Stimulated activated CD4-positive, alpha-beta T cell treated with anti-CD3 and anti-CD28 coated beads, Interleukin-1b, Interleukin-23, amount 100 ng/mL, for 24 hours (primary cell): ENCODE measurements at places on chromosomes 5 and 9.

GRCh38 chr5:172834415-172835289 is 601 bp downstream of the ERGIC1 start:
- no peak for DNase-seq

GRCh38 chr5:74673011-74673790 is 11.8 kb upstream of the HEXB start:
- DNase-seq = no peak

- DNase-seq = no peak
Observed at GRCh38 chr9:36213387-36213786, 22.7 kb downstream of the CLTA start.

DNA sequence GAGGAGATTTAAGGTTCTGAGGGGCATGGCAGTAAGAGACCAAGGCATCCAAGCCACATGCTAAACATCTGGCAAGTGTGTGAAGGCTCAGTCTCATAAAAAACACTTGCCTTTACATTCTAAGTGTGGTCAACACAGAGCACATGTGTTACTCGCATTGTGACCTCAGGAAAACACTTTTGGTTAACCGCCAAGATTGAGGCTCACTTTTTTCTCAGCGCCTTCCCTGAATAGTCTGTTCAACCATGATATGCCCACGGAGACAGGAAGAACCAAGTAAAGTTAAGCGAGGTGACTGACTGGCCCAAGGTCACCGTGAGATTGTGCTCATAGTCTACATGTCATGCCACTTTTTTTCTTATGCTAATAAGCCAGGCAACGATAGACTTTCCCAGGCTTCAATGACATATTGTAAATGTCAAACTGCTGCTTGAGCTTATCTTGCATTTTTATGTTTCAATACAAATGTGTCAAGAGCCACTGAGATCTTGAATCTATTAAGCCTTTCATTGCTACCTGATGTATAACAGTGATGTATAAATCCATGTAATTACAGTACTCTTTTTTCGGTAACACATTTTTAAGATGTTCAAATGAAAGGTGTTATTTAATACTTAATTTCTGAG is 21.1 kb upstream of the IL9 start:
- no peak for DNase-seq

DNA sequence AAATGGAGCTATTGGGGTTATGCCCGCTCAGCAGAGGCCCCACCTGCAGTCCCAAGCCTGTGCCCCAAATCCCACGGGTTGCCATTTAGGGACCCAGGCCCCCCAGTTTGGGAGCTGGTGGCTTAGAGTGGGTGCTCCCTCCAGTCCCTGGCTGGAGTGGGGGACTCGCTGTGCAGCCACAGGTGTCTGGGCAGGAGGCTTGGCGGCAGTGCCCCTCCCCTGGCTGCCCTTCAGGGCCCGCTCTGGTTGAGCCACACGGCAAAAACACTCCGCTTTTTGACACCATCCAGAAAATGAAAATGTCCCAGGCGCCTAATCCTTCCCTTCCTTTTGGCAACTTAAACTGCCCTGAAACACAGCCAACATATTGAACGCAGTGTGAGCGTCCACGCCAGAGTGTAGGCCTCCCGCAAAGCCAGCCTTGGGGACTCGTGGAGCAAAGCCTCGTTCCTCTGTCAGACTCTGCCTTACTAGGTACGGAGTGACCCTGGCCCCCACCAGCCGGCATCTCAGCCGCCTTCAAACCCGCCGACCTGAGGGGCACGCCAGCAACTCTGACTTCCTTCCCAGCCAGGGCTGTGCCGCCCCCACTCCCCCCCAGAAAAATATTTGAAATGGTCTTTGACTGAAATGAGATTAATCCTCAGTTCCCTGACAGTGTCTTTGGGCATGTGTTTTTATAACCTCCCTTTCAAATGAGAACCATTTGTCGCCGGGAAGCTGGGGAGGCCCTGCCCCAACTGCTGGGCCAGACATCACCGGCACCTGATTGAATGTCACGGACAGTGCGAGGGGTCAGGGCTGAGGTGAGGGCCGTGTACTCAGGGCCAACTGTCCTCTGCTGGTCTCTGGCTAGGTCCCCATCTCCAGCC is 98.5 kb upstream of the LMX1B start:
- DNase-seq = no peak

- DNase-seq = no peak
Observed at GRCh38 chr9:24045150-24045549, 219.1 kb upstream of the ELAVL2 start.

GRCh38 chr5:107698286-107698685 is 27.5 kb upstream of the EFNA5 start:
- DNase-seq = no peak

DNA sequence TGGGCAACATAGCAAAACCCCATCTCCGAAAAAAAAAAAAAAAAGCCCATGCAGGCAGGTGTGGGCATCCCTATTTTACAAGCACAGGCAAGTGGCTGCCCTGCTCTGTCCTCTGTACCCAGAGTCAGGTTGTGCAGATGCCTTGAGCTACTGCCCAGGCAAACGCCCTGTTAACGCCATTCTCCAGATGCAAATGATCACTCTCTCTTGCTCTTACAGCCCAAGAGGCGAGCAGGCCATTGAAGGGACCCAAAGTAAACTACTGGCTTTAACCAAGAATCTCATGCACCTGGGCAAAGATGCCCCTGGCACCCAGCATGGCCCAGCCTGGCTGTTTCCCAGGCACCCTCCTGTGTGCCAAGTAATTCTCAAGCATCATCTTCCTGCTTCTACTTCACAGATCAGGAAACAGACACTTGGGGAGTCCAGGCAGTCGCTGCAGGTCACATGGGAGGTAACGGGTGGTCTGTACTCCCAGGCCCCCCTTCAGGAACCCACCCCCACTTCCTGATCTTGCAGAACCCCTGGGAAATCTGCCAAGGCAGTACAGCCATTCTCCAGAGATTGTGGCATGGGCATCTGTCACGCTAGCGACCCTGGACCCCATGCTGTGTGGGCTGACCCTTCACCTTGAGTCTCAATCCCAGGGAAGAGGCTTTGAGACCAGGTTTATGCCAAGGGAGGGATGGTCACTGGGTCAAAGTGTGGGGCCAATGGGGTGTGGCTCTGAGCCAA is 14.2 kb downstream of the EEIG1 start:
- no peak for DNase-seq

- no peak for DNase-seq
Observed at GRCh38 chr5:171579976-171580411, 160.5 kb downstream of the FGF18 start.

DNA sequence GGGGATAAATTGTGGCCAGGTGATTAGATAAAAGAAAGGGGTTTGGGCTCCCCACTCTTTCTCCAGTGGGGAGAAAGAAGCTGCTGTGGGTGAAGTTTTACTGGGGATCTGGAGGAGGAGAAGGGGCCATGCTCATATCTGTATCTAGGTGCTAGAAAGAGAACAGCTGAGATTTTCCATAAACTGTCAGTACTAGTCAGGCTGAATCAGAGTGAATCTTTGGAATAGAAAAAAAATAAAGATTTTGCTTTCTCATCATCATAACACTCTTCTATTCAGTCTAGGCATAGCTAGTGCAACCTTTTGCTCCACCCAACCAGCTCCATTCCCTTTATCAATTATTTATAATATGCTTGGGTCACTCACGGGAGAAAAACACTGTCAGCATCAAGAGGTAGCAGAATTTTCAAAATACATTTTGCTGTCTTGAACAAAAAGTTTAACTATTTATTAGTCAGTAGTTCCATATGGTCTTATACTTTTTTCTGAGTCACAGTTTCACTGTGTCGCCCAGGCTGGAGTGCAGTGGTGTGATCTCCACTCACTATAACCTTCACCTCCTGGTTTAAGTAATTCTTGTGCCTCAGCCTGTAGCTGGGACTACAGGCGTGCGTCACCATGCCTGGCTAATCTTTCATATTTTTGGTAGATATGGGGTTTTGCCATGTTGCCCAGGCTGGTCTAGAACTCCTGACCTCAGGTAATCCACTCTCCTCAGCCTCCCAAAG is 21.3 kb upstream of the ERMP1 start:
- no peak for DNase-seq

- no peak for DNase-seq
Observed at GRCh38 chr5:168320805-168321204, 29.4 kb downstream of the WWC1 start.

GRCh38 chr9:124272979-124273378 is 15.2 kb downstream of the NEK6 start:
- no peak for DNase-seq

DNA sequence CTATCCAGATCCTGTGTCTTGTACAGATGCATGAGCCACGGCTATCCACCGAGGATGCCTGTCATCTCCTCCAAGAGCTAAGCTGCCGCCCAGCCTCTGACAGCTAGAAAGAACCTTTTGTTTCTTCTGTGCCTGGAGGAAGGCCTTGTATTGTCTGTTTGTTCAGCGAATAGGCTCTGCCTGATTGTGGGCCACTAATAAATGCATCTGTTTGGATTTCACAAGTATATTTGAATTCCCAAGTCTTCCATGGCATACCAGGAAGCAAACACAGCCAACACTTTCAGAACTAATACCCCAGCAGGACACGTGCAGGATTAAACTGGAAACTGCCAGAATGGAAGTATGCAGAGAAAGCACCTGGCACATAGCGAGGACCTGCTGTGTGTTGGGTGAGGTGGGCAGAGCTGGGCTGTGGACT is 92.7 kb upstream of the NEURL1B start:
- no peak for DNase-seq

GRCh38 chr5:39919876-39920275 is 495.1 kb upstream of the DAB2 start:
- no peak for DNase-seq
